ENCODE measurements at places on chromosomes 6 and 20.

DNA sequence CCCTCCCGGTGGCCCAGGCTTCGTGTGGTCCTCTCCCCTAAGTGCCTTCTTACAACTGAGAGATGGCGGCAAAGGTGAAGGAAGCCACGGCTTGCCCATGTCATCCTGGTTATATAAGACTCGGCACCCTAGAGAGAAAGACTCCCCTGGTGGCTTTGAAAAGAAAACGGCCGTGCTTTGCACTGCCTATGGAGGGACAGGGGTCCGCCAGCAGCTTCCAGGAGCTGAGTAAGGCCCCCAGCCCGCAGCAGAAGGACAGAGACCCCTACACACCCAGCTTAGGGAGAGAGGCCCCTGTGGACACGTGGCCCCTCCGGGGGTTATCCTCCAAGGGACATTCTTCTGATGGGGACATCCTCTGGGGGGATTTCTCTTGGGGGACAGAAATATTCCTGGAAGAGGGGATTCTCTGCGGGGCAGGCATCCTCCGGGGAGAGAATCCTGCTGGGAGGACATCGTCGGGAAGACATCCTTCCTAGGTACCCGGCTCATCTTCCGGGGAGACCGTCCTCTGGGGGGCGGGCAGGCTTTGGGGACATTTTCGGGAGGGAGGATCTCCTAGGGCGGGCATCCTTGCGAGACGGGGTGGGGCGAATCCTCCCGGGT lies 511 bp upstream of the OGFR start:
- DNase-seq: no peak

DNA sequence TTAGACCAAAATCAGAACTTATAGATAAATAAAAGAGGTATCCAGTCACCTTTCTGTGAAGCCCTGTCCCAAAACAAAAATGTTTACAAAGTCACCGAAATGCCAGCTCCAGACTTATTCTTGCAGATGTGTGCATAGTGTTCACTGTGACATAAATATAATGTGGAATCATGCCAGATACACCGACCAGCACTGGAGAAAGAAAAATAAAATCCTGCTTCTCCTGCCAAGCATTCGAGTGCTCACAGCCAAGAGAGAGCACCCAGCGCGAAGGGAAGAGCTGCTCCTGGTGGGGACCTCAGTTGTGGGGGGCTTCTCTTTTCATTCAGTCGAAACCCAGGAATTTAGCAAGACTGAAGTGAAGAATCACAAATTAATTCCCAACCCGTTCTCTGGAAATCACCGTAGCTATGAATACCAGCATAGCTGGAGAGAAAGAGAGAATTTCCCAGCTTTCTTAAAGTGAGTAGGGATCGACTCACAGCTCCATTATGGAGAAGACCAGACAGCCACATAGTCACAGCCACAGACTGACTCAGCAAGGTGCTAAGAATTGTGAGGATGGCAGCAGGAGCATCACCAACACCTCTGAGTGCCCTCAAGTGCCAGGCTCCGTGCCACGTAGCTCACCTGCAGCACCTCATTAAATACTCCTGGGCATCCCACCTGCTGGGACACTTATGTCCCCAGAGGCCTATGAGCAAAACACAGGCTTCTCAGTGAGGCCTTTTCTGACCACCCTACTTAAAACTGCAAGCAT lies 33.2 kb downstream of the BFSP1 start:
- DNase-seq: no peak

- DNase-seq: no peak
Observed at GRCh38 chr20:13910492-13910891, 79.9 kb downstream of the SEL1L2 start.

DNA sequence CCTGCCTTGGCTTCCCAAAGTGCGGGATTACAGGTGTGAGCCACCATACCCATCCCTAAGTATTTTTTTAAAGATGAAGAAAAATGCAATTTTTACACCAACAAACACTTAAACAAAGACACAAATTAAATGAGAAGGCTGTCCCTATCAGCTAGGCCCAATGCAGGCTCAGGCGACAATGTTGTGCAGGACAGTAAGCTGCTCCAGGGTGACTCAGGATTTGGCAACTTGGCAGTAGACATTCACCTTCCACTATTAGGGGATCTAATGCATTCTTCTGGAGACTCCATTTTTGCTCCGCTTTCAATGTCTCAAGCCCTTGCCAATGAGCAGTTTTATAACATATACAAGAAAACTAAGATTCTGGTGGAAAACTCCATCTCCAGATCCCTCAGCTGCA lies 19.7 kb downstream of the NDRG3 start:
- peak; percentile 19 for DNase-seq

GRCh38 chr6:11654876-11655275 lies 117.3 kb downstream of the TMEM170B start:
- peak; percentile 29 for DNase-seq

DNA sequence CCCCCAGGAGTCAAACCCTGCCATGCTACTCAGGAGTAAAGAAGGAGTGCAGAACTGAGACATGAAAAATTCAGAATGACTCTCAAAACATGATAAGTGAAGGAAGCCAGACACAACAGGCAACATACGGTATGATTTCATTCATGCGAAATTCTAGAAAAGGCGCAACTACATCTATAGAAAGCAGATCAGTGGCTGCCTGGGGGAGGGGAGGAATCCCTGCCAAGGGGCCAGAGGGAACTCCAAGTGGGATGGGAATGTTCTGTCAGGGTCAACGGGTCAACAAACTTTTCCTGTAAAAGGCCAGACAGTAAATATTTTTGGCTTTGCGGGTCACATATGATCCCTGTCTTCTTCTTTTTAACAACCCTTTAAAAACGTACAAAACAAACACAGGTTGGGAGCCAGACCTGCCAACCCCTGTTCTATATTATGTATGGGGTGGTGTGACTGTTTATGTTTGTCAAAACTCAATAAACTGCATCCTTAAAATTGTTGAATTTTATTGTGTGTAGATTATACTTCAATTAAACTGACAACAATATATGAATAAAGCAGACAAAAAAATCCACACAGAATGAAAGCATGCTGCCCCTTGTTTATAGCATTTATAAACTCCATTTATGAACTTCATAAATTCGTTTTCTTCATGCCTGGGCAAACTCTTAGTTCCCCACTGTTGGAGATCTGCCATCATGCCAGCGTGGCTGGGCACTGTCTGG lies 56.6 kb upstream of the TRAF3IP2 start:
- no peak for DNase-seq

- no peak for DNase-seq
Observed at GRCh38 chr6:137950581-137950980, 83.5 kb downstream of the TNFAIP3 start.

DNA sequence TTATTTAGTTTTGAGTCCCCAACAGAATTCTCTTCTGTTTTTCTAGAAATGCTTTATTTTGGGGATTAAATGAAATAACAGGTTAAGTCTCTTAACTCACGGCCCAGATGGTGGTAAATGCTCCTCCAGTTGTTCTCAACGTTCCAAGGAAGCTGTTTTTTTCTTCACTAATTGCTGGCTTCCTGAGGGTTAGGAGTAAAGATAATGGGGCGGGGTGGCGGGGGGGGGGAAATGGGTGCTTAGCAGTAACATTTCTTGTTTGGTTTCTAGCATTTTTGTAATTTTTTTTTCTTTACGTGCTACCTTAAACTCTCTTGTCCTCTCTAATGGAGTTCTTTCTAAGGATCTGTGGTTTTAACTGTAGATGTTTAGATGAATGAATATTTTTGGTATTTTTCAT lies 2.2 kb downstream of the SRSF3 start:
- DNase-seq: no peak

DNA sequence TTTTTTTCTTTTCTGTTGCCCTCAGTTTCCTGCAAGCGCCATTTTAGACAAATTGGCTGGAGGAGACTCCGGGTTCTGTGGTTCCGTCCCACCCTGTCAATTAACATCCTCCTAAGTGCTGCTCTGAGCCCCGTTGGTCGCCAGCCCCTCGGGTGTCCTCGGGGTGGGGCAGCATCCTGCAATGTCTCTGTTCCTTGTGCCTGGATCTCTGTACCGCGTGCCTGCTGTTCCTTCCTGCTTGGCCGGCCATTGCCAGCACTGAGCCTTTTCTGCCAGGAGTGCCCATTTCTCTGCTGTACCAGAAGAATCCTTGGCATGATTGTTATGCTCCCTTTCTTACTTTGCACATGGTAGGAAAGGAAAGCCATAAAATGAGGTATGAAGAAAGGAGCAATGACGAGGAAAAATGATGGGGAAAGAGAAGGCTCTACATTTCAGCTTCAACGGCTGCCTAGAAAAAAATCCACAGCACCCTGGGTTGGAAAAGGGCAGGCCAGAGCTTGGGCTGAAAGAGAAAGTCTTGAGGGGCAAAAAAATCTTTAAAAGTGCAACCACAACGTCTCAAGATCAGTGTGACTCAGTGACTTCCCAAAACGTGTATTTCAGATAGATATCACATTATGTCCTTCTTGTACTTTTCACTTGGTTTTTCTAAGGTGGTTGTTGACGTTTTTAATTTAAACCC lies 256.7 kb downstream of the CLIC5 start:
- no peak for DNase-seq

DNA sequence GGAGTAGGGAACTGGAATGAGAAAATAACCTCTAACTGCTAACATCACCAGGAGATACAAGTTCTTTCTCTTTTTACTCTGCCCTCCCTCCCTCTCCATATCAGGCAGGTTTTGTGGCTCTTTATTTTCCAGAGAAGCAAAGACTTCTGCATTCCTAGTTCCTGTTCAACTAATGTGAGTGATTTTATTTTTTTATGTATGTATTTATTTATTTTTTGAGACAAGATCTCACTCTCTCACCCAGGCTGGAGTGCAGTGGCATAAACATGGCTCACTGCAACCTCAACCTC lies 6.0 kb upstream of the IER3 start:
- no peak for DNase-seq

DNA sequence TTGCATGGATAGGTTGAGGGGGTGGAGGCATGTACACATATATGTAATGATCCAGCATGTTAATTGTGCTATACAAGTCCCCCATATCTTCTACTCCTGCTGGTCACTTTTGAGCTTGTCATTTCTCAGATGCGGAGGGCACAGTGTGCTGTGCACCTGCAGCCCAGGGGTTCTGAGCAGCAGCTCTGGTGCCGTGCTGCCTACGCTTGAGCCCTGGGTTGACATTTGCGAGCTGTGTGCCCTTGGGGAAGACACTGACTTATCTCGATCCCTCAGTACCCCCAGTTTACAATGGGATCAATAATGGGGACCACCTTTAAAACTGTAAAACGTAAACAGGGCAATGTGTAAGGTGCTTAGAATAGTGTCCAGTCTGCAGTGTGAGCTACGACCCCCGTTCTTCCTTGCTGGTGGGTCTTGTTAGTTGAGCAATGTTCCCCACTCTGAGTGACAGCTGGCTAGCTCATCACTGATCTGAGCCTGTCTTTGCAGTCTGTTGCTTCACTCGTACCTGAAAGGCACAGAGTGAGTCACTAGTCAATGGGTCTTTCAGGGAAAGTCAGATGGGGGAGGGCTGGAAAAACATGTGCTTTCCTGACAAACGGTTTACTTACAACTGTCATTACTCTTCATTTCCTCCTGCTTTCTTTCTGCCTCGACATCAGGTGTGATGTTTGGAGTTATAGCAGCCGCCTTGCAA lies 91.7 kb downstream of the SLC2A10 start:
- DNase-seq: no peak

DNA sequence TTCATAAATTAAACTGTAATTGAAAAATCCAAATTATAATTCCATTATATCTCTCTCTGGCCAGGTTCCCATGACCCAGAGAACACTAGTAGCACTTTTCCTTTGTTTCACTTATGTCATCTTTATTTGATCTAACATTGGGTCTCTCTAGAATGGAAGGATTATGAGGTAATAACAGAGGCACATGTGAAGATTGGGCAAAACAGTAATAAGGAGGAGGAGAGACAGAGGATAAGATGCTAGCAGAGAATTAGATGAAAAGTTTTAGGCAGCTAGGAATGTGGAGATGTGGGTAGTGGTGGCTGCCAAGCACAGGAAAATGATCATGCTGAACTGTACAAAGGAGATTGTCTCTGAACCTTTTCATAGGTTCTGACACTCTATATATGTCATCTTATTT lies 3.3 kb downstream of the TAB2 start:
- DNase-seq: peak; percentile 21

DNA sequence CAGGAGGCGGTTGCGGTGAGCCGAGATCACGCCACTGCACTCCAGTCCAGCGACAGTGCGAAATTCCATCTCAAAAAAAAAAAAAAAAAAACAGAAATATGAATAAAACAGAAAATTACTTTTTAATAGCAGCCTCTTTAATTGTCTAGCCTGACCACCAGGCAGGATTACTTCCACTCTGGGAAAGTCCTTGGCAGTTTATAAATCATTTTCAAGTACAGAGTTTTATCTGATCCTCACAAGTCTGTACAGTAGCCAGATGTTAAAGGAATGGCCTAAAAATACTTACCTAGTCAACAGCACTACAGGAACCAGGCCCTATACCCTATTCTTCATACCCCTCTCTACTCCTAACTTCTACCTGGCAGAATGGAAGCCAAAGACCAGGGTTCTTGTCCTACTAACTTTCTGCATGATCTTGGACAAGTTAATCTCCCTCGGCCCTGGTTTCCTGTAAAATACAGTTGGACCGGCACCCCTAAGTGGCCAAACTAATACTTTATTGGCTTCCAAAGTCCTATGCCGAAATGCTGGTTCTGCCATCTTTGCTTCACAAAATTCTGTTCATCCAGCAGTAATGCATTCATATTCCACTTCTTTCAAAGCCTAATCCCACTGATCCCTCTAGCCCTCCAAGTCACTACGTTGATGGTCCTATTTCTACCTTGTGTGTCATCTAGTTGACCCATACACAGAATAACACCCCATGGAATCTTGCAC lies 1.9 kb downstream of the EIF2S2 start:
- no peak for DNase-seq

DNA sequence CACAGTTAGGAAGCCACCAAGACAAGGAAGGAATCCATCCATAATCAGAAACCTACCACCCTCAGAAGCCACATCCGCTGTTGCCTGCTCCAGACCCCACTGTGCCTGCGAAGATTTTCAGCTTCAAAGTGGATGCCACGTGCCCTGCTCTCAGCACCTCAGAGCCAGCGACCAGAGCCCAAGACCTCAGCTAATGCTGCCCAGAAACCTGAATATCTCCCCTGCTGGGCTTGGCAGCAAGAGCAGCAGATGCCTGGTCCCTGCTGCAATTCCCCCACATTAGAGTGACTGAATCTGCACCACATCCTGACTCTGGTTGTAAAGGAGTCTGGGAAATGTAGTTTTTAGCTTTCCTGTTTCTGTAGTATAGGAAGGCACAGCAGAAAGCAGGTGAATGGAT lies 10.7 kb upstream of the ULBP3 start:
- DNase-seq: no peak

GRCh38 chr20:18543932-18544331 lies 23.3 kb upstream of the SMIM26 start:
- DNase-seq: no peak

- DNase-seq: no peak
Observed at GRCh38 chr20:11331096-11331495, 586.6 kb upstream of the BTBD3 start.

DNA sequence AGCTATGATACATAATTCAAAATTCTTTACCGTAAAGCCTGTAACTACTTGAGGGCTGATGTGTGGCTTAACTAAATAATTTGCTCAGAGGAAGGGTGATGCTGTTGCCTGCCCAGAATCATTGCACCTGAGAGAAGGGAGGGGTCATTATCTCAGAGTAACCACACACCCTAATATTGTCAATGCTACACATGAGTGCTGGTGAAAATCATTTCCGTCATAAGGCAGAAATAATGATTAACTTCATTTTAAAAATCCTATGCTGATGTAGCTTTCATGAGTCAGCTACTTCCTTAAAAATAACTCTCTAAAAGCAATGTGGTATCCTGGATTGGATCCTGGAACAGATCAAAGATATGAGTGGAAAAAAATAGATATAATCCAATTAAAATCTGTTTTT lies 146.4 kb upstream of the FAM83B start:
- no peak for DNase-seq
